ENCODE measurements at places on chromosomes 4 and X.

DNA sequence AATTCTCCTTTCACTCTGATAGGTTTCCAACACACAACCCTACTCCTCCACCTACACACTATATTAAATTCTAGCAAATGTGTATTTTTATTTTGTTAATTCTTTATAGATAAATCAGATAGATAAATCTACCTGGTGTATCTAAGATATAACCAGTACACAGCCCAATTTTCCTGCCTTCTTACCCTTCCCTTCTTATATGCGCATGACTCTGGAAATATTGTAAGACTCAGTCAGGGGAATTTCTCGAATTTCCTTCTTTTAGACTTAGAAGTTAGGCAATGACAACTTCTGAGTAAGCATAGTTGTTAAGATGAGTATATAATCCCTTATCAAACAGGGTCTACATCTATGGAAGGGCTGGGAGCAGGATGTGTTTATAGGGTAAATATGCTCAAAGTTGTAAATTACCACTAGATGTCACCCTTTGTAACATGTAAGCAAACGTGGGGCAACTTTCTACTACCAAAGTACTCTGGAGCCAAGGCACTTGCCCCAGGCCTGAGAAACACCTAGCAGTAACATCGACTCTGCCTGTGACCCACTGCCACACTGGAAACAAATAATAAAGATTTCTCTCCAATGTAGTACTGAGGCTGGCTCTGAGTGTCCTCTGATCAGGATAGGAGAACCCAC lies 444.7 kb downstream of the IQCM start:
- peak; percentile 12 for DNase-seq

DNA sequence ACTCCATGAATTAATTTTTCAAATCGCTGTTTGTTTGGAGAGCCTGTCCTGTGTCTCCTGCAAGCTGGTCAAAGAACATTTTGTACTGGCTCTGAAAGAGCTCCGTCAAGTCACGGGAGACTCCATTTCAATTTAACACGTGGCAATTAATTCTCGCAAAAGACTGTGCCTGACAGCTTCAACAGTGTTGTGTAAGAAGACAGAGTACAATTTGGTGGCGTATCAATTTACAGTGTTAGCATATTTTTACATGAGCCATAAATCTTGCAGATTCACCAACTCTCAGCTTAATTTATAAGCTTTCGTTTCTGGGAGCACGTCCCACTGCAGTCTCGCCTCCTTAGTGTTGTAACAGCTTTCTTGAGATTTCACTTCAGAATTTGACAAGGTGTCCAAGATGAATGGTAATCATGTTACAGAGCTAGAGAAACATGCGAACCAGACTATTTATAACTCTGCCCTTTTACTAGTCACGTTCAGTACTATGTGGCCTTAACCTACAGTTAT lies 70.8 kb downstream of the RWDD4 start:
- no peak for DNase-seq

DNA sequence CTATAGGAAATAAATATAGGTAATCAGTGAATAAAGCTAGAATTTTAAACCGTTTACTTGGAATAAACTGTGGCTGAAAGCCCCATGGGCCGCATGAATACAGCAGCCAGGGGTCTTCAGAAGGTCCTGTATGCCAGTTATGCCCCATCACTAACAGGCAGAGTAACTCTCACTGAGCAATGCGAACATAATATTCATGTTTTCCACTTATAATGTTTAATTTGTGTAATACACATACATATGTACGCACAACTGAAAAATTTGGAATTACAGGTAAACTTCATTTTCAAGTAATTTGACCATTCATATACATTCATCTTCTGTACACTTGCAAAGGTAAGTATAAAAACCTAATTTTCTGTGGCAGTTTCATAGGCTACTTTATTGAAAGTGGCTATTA lies 526.2 kb upstream of the ATOH1 start:
- no peak for DNase-seq

DNA sequence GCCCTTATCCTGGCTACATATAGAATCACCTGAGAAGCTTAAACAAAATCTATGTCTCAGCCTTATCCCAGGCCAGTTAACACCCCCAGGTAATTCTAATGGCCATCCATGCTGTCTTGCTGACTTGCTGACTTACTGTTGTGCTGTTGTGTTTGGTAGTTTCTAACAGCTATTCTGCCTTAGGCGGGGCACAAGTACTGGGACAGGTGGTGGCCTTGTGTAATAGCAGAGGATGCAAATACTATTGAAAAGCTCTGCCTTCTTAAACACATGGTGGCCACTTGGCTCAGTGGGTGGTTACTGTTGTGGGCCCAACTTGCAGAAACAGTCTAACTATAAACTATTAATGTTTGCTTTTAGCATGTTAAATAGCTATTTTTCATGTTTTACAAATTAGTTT lies 56.2 kb downstream of the CDS1 start:
- DNase-seq = no peak

- peak; percentile 30 for DNase-seq
Measured at GRCh38 chr4:732911-733630, 27.4 kb downstream of the PCGF3 start.

- no peak for DNase-seq
Measured at GRCh38 chr4:157143369-157143768, 67.4 kb downstream of the GLRB start.

GRCh38 chr4:164591666-164592065 lies 162.3 kb upstream of the SMIM31 start:
- DNase-seq = no peak

DNA sequence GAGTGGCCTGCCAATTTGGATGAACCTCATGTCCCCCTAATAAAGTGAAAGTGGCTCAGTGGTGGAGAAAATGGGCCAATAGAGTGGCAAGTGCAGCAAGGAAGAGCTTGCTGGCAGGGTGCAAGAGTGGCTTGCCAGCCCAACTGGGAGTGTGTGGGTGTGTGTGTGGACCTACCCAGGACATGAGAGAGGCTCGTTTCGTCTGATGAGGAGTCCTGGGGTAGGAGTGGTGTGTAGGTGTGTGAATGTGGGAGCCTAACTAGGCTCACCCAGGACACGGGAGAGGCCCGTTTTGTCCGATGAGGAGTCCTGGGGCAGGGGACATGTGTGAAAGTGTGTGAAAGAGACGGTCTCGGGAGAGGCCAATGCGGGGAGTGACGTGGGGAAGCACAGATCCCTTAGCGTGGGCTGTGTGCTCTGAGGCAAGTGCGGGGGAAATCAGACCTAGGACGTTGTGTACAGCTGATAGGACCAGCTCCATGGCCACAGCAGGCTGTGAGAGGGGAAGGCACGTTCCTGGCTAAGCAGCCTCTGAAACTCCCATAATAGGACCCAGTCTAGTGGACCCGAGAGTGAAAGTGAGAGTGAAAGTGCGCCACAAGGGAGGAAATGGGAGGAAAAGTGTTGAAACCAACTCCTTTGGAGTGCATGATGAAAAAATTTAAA lies 5.3 kb downstream of the GAGE10 start:
- DNase-seq = no peak

GRCh38 chr4:25809996-25810395 lies 52.8 kb downstream of the SEL1L3 start:
- DNase-seq = no peak

DNA sequence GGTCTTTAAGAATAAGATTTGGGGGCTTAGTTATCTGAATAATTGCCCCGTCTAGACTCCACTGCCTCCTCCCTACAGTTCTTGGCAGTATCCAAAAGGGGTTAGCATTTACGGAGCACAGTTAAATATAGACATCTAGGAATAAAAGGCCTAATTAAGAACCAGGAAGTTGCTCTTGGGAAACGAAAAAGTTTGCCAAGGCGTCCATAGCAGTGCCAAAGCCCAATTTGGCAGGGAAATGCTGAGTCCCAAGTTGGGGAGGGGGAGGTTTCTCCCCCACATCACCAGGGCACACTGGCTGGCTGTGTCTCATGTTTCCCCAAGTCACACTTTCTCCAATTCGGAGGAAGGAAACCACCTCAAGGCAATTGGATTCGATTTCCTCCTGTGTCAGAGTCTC lies 338.7 kb downstream of the FBXW7 start:
- DNase-seq = no peak

GRCh38 chr4:38868059-38868960 lies 704 bp downstream of the FAM114A1 start:
- no peak for DNase-seq

GRCh38 chrX:42996861-42997260 lies 218.9 kb upstream of the PPP1R2C start:
- no peak for DNase-seq

- no peak for DNase-seq
Measured at GRCh38 chrX:16977771-16978170, 31.3 kb downstream of the REPS2 start.

DNA sequence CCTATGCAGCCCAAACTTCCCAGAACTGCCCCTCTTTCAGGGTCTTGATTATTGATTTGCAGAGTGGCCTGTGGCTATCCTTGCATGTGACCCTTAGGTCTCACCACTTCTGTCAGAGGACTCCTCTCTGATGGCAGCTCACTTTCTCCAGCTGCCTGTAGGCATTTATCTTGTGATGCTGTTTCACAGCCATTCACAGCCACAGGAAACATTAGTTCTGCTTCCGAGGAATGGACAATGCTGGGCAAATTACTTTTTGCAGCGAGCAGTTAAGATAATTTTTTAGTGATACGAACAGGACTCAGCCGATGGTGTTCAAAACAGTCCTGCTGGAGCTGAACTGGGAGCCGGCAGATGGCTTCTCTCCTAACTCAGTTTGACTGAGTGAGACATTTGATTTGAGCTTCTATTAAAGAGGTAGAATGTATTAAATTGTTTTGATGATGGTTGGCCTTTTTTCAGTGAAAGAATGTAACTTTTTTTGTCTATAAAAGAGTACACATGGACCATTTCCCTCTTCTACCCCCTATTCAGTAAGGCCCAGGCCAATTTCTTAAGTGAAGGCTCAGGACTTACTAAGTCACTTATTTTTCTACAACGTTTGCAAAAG lies 58.4 kb upstream of the TMEM150C start:
- DNase-seq = no peak

- DNase-seq = no peak
Measured at GRCh38 chr4:107647591-107647990, 72.4 kb downstream of the PAPSS1 start.

GRCh38 chr4:130233377-130234047 lies 1137.6 kb downstream of the C4orf33 start:
- DNase-seq = no peak

DNA sequence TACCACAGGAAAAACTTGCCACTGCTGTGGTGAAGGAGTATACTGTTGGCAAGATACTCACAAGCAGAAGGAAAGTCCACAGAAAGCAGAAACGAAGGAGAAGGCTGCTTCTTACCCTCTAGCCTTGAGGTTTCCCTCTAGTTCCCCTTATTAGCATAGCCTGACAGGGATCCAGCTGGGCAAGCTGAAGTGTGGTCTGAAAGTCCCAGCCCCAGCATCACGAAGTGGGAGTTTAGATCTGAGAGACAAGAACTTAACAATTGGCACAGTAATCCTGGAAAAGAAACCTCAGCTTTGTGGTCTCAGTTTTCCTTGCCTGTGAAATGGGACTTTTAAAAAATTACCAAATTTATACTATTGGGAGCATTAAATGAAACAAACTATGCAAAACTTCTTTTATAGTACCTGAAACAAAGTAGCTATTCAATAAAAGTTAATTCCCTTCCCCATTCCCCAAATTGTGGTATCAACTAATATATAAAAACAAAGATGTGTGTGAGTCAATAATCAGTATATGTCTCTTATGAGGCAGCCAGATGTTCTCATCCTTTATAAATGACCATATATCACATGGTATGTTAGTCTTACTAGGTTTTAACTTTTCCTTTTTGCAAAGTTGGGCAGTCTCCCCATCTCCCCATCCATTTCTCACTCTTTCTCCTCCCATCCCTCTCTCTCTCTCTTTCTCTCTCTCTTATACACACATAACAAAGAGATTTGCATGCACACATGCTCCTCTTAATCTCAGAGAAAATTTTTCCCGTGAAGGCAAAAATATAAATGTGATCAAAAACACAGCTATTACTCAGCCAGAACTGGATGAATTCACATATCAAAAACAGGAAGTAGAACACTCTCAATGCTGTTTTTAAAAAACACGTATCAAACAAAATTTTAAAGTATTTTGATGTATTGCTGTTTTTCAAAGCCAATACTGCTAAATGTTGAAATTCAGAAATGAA lies 57.8 kb downstream of the SCFD2 start:
- no peak for DNase-seq

- DNase-seq = no peak
Measured at GRCh38 chrX:41303013-41303412, 30.9 kb upstream of the DDX3X start.

- no peak for DNase-seq
Measured at GRCh38 chr4:148077581-148077980, 345.7 kb downstream of the ARHGAP10 start.

GRCh38 chrX:130885996-130886395 lies 17.0 kb downstream of the ENOX2 start:
- DNase-seq = no peak

- DNase-seq = no peak
Measured at GRCh38 chr4:53649357-53649756, 58.1 kb upstream of the LNX1 start.

DNA sequence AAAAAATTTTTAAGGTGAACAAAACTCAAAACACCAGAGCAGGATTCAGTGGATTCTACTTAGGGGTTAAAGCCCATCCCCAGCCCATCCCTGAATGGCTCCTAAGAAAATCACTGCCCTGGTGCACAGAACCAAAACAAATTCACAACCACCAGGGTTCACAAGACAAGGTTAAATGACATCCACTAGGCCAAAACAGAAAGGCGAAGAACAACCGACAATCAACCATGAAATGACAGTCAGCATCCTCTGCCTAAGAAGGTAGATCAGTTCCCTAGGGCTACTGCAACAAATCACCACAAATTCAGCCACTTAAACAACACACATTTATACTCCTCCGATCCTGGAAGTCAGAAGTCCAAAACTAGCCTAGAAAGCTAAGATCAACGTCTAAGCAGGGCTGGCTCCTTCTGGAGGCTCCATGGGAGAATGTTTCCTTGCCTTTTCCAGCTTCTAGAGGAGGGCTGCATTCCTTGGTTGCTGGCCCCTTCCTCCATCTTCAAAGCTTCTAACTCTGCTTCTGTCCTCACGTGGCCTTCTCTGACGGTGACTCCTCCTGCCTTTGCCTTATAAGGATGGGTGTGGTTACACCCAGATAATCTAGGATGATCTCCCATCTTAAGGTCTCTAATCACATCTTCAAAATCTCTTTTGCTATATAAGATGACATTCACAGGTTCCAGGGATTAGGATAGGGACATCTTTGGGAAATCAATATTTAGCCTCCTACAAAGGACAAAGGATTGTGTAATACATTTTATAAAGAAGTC lies 1.8 kb downstream of the CCNQ start:
- no peak for DNase-seq

DNA sequence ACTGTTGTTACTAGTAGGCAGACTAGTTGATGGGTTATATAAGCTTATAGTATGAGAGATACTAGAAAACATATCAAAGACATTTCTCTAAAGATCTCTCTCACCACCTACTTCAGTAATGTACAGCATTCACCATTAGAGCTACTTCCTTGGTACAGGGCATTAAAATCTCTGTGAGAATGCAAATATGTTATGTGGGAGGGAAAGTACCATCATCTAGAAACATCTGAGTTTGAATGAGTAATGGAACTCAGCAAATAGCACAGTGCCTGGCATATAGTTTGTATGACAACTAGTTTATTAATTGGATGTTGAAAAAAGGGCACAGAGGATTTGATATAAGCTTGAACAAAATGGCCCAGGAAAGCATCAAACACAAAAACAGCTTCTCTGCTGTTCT lies 211.1 kb downstream of the GLUD2 start:
- no peak for DNase-seq

- no peak for DNase-seq
Measured at GRCh38 chrX:50003467-50003866, 81.1 kb downstream of the CLCN5 start.

- DNase-seq = no peak
Measured at GRCh38 chr4:106058921-106059320, 163.7 kb downstream of the NPNT start.

- no peak for DNase-seq
Measured at GRCh38 chr4:126705266-126705665, 927.5 kb upstream of the INTU start.
